AG09319 (cell line): ENCODE measurements at places on chromosomes 13 and 19.

- no peak for DNase-seq
Measured at GRCh38 chr19:17510220-17510993, 1.0 kb upstream of the PGLS start.

DNA sequence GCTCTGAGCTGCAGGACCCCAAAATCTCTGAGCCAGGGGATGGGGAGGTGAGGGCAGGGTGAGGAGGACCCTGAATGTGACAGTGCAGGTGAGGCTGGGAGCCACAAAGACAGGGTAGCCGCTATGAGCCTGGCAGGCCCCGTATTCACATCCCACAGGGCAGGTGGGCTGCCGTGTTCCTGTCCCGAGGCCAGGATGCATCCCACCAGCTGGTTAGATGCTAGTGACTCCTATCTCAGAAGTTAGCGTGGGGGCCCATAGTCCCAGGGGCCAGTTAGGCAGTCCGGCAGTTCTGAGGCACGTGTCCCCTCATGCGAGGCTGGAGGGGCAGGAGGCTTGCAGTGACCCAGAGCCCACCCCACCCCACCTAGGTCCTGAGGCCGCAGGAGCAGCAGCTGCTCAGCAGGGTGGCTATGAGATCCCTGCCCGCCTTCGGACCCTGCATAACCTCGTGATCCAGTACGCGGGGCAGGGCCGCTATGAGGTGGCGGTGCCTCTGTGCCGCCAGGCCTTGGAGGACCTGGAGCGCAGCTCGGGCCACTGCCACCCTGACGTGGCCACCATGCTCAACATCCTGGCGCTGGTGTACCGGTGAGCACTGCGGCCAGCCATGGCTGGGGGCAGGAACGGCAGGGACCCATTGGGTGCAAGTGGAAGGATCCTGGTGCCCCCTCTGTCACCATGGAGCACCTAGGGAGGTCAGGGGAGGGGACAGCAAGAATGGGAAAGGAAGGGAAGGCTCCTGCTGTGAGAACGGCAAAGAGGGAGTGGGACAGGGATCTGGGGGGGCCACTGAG lies 7.2 kb downstream of the KLC3 start:
- no peak for DNase-seq

- no peak for DNase-seq
Measured at GRCh38 chr19:36031308-36031707, 1.4 kb downstream of the CLIP3 start.

DNA sequence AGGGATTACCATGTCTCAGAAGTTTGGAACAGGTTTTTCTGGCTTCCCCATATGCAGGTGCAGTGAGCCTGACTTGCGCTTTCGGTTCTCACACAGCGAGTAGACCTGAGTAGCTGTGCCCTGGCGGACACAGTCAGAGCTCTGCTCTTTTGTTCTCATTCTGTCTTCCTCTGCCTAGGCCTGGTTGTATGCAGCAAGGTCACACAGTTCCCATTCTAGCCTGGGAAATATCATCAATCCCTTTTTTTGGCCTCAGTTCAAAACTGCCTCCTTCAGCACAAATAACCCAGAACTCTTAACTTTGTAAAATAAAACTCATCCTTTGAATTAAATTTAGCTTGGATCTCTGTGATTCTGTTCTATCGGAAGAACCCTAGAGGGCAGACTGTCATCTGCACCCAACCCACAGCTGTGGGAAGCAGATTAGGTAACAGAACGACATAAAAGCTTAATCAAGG lies 10.2 kb downstream of the OXGR1 start:
- DNase-seq: no peak

- no peak for DNase-seq
Measured at GRCh38 chr19:49863935-49864320, 3.4 kb downstream of the PNKP start.

DNA sequence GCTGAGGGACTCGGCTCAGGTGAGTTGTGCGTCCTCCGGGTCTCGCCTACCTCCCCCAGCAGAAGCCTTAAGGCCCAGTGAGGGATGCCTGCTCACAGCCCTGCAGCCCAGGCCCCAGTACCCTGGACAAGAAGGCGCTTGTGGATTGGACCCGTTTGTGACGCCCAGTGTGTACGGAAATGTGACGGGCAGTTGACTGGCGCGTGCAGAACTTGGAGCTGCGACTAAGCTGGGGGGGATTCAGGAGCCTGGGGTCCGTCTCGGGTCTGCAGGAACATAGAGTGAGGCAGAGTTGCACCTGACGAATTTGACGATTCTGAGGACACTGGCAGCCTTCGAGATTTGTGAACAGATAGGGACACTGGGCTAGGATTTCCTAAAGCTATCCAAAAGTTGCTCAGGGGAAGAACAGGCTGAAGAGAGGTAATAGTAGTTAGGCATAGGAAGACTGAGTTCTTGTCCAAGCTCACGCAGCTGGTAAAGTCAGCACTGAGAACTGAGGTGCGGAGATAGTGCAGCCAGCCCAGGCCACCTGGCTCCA lies 519 bp downstream of the ZNF551 start:
- DNase-seq: no peak

DNA sequence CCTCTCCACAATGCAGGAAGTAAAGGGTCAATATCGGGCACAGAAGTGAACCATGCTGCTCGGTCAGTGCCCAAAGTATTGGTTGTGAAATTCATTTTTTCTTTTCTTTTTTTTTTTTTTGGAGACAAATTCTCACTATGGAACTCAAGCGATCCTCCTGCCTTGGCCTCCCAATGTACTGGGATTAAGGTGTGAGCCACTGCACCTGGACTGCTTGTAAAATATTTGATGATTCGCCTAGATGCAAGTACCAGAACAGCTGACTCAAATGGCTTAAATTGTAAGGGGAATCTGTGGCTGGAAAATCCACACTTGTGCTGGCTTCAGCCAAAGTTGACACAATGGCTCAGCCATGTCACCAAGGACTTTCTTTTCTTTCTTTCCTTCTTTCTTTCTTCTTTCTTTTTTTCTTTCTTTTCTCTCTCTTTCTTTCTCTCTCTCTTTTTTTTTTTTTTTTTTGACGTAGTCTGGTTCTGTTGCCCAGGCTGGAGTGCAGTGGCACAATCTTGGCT lies 43.7 kb downstream of the NUMBL start:
- DNase-seq: no peak

DNA sequence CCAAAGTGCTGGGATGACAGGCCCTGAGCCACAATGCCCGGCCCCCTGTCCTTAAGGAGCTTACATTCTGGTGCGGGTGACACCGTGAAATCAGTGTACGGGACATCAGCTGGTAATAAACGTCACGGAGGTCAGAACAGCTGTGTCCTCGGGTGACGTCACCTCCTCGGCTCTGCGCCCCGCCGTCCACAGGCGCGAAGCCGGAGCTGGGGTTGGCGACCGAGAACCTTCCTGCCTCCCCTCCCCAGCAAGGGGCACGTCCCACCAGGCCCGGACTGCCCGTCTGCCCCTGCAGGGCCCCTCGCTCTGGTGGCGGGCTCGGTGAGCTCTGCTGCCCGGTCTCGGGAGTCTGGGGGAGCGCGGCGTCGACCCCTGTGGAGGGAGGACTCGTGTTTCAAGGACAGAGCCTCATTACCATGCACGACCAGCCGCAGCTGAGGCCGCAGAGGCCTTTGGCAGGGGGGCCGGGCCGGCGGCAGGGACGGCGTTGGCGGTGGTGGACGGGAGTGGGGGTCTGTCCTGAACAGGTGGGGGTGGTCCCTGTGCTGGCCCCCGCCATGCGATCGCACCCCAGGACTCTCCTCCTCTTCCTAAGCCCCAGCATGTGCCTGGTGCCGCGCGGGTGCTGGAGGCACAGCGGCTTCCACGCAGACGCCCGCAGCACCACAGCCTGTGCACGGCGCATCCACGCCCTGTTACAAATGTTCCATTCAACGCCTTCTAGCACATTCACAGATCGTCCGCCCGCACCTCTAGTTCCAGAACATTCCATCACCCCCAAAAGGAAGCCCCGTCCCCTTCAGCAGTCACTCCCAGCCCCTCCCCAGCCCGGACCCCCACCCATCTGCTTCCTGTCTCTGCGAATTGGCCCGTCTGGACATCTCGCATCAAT lies 5.4 kb downstream of the LINGO3 start:
- DNase-seq: no peak

DNA sequence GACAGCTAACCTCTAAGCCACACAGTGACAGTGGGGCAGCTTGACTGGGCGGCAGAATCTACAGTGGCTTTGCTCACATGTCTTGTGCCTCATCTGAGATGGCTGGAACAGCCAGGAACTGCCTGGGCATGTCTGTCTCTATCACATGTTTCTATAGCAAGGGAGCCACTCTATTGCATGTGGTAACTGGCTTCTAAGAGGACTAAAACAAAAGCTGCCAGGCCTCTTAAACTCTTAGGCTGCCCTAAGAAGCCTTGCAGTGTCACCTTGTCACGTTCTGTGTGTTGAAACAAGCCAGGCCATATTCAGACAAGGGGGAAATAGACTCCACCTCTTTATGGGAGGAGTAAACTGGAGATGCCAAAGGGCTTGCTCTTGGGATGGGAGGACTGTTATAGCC lies 122.9 kb upstream of the MAB21L1 start:
- DNase-seq: no peak

- DNase-seq: no peak
Measured at GRCh38 chr13:67643516-67644055, 413.4 kb upstream of the PCDH9 start.

- no peak for DNase-seq
Measured at GRCh38 chr13:110342474-110342873, 35.4 kb downstream of the COL4A2 start.

DNA sequence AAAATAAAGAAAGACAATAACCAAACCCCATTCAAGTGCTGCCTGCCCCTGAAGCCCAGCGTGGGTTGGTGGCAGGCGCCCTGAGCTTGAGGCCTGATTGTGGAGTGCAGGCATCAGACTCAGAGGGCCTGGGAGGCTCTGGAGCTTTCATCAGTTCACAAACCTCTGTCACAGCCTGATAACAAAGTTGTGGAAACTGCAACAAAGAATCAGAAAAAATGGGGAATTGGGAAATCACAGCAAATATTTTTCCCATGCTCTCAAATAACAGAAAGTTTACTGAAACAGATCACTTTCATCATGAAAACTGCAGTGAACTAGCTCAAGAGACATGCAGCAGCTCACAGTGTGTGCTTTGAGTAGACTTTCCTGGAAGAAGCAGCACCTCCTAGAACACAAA lies 793.6 kb downstream of the UQCRFS1 start:
- no peak for DNase-seq

GRCh38 chr19:459724-460511 lies 915 bp downstream of the SHC2 start:
- DNase-seq: no peak

- DNase-seq: no peak
Measured at GRCh38 chr13:100349594-100349993, 239.0 kb downstream of the GGACT start.

GRCh38 chr13:21548577-21548976 lies 55.4 kb downstream of the MICU2 start:
- no peak for DNase-seq

- DNase-seq: no peak
Measured at GRCh38 chr13:80224468-80224867, 116.5 kb downstream of the SPRY2 start.

- DNase-seq: no peak
Measured at GRCh38 chr19:45068041-45068440, 8.2 kb downstream of the ZNF296 start.

GRCh38 chr19:1223018-1223855 lies 14.6 kb downstream of the CBARP start:
- DNase-seq: no peak

- DNase-seq: no peak
Measured at GRCh38 chr13:77034881-77035280, 7.9 kb upstream of the FBXL3 start.

DNA sequence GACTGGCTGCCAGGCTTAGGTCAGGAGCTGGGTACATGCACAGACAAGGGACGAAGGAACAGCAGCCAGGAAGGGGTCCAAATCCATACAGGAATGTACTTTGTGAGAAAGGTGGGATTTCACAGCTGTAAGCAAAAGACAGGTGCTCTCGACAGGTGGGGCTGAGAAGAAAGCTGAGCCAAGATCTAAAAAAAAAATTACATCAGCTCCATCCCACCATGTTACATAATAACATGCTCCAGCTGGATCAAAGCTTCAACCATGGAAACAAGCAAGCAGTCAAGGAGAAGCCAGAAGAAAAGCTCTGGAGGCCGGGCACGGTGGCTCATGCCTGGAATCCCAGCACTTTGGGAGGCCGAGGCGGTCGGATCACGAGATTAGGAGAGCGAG lies 8.0 kb downstream of the UBXN6 start:
- no peak for DNase-seq

DNA sequence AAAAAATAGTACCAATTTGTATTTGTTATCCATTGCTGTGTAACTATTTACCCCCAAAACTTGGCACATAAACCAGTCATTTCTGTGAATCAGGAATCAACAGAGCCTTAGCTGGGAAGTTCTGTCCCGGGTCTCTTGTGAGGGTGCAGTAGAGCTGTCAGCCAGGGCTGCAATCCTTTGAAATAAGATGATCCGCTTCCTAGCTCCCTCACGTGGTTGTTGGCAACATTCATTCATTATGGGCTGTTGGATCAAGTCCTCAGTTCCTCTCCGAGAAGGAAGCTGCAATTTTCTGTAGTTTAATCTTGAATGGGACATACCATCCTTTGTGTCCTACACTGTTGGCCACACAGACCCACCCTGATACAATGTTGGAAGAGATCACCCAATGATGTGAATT lies 277.2 kb downstream of the SUCLA2 start:
- DNase-seq: no peak

DNA sequence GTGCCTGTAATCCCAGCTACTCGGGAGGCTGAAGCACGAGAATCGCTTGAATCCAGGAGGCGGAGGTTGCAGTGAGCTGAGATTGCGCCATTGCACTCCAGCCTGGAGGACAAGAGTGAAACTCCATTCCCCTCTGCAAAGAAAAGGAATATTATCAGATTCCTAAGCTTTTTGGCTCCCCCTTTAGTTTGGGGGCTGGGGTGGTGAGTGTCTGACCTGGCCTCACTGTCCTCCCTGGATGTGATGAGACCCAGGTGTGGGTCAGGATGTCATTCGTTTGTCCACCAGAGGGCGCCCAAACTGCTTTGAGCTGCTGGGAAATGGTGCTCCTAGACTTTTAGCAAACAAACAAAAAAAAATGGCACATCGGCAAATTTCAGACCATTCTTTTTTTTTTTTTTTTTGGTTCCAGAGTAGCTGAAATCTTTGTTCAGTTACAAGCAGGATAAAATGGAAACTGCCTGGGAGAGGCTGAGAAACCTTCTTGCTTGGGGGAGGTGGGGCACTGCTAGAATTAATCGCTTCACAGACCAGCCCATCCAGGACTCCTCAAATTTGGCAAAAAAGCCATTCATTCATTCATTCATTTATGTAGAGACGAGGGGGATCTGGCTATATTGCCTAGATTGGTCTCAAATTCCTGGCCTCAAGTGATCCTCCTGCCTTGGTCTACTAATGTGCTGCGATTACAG lies 29.4 kb downstream of the SPC24 start:
- no peak for DNase-seq

DNA sequence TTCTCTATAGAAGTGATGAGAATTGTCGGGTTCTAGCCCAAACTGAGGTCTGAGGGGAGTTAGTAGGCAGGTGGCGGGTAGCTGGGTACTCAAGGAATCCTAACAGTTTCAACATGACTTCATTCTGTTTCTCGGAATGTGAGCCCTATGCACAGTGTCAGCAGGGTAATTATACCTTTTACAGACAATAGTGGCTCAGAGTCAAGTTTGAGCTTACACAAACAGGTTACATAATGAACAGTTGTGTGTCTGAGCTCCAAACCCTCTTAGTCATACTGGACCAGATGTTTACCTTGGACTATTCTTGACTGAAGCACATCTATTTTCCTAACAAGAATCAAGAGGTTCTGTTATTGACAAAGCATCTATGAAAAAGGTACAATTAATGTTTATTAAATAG lies 1066.7 kb upstream of the PCDH20 start:
- no peak for DNase-seq
